ENCODE measurements at places on chromosomes 3 and 15. TPM values are rescaled to one million over a fixed set of nuclear protein-coding genes. Genes with fewer than 3 reads are reported as not detected.

DNA sequence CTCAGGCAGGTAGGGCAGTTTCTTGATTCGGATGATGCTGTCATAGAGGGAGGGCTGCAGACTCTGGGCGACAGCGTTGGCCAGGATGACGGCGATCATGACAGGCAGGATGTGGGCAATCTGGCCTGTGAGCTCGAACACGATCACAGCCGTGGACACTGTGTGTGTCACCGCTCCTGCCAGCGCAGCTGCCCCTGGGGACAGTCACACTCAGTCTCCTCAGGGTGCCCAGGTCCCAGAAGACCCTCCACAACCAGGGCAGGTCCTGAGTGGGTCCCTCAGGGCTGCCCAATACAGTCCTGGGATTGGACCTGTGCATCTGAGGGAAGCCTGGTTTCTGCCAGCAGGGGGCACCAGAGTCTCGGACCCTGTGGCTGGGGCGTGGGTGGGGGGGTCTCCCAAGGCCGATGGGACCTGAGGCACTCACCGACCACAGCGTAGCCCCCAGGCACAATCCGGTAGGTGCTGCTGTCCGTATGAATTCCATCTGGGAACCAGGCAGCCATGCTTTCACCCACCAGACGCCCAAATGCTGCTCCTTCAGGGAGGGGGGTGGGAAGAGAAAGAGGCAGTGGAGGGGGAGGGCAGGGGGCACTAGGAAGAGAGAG is 7.2 kb downstream of the CLCN2 start:
- DNase-seq: no peak

DNA sequence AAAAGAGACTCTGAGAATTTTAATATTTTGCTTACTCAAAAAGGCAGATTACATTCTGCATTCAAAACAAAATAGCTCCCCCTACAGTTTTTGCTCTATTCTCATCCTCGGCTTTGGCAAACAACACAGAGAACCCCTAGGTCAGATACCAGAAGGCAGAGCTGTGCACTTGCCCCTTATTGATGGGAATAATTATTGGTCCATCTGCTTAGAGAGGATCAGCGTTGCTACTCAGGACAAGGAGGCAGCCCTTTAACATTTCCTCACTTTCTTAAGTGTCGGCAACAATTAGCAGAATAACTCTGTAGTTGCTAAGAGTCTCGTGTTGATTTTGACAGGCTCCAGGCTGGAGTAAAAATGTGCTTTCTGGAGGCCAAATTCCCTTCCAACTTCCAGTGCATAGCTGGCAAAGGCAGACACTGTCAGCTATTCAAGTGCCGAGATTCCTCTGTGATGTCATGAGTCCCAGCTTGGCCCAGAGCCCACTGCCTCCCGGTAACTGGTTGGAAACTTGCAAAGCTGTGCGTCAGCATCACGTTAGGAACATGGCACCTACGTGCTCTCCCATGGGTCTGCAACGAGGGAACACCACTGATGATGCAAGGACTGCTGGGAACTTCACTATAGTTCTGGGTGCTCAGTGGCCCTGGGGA is 482.7 kb upstream of the ADAMTS9 start:
- no peak for DNase-seq

DNA sequence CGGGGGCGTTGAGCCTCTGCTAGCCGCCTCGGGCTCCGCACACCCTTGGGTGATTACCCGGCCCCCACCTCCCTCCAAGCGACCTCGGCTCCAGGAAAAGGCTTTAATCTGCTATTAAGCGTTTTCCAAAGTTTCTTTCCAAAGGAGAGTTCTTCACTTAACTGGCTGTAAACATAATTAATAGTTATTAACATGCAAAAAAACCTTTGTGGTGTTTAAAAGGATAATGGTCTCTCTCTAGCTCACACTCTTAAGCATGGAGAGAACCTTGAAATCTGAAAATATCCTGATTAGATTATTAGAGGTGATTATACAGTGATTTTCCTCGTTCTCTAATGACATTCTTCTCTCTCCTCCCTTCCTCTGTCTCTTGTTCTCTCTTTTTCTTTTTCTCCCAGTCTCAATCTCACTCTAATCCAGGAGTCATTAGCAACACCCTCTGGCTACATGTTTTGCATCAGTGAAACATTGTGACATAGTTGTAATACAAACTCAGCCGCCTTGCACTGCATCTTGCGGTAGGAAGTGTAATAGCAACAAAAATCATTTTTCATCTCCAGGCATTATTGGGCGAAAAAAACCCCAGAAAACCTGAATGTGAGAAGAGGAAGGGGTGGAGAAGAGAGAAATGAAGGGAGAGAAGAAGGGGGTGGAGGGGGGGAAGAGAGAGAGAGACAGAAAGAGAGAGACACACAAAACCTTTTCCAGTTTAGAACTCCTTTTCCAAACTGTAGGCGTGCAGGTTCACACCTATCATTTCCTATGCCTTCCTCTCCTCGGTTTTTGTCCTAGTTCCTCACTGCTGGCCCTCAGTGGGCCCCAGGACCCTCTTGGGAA is 24.4 kb downstream of the NR2F2 start:
- no peak for DNase-seq

GRCh38 chr3:136473716-136474326 is 223.7 kb downstream of the PCCB start:
- DNase-seq: no peak

DNA sequence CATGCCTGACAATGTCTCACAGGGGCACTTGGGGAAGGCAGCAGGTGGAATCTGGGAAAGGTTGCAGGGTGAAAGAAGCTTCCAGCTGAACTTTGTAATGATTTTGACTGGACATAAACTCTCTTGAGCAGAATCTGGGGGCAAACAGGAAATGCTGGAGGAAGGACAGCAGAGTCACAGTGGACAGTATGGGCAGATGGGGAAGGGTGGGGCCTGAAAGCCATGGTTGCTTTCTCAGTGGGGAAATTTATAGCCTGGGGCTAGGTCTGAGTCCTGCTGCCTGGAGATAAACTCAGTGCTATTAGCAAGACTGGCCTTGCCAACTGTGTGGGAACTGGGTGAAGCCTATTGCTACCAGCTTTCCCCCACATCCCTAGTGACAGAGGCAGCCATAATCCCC is 203.2 kb downstream of the OSBPL10 start:
- DNase-seq: no peak

GRCh38 chr3:113255100-113255853 is 43.9 kb downstream of the BOC start:
- DNase-seq: no peak

DNA sequence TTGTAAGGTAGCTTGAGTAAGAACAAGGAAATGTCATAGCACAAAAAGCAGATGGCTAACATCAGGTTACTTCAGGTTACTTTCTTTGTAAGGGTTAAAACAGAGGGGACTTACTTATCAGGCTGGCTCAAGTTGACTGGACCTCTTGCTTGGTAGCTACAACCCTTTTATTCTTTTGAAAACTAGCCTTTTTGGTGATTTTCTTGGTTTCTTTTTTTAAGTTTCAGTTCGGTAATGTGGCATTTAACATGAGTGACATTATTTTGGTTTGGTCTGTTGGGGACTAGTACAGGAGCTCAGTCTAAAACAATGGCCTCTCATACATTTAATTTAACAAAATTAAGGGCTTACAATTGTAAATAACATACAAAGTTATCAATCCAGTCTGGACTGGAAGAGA is 621.4 kb downstream of the OTOL1 start:
- no peak for DNase-seq

DNA sequence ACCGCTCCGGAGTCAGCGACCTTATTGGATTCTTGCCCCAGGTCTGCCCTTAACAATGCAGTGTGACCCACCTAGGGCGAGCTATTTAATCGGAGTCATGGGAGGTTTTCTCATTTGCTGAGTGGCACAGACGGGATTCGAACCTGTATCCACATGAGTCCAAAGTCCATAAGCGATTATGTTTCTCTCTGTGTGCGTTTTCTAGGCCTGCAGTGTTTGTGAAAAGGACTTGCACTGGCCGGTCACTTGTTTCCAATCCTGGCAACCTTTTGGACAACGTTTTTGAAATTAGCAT is 691 bp upstream of the HDGFL3 start:
- no peak for DNase-seq

GRCh38 chr3:80238152-80238551 is 470.4 kb upstream of the ROBO1 start:
- DNase-seq: no peak

GRCh38 chr3:43688245-43688650 is 2.5 kb upstream of the ABHD5 start:
- no peak for DNase-seq

DNA sequence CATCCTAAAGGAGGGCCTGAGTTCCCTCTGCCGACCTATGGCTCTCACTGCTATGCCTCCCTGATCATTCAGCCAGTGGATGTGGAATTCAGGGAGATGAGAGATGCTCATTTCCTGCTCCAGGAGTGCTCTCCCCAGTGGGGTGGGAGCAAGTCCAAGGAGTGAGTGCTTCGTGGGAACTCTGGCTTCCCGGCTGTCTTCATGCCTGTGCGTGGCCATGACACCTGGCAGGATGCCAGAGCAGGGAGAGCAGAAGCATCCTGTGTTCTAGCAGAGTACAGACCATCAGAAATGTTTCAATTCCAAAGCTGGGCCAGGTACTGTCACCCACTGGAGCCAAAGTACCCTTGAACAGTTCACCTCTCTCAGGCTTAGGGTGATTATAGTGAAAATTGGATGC is 45.1 kb downstream of the APH1B start:
- no peak for DNase-seq

GRCh38 chr15:63389902-63390670 is 8.4 kb upstream of the CA12 start:
- DNase-seq: no peak

DNA sequence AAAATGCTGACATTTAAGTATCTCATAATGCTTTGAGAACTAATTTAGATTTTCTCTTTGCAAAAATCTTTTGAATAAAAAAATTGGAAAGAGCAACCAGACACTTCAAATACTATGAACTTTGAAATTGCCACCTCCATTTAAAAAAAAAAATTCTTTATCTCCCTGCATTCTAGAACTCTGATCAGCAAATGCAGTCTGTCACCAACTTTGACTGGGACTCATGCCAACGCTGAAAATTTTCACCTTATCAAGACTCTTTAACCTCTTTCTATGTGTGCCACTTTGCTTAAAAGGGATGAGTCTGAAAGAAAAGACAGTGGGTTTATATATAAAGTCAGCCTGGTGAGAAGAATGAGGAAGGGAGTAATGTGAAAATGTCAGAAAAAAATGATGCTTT is 191.2 kb upstream of the ARPP21 start:
- DNase-seq: no peak

- no peak for DNase-seq
Observed at GRCh38 chr3:115638991-115639390, 15.7 kb downstream of the GAP43 start.

- no peak for DNase-seq
Observed at GRCh38 chr3:178193846-178194245, 342.4 kb upstream of the KCNMB2 start.

DNA sequence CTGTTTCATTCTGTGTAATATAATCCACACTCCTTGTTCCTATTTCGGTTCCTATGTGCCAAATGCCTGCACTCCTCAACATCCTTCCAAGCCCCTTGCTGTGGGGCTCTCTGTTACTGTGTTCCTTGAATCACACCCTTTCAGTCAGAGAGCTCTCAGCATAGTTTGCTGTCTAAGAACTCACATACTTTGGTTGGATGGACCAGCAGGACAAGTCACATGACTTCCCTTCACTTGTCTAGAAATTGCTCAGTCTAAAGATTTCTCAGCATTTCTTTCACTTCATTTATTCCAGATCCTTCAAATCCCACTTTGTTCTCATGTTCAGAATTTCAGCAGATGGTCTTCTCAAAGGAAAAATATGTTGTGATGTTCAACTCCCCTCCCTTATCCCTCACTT is 203.5 kb upstream of the PFN2 start:
- DNase-seq: no peak

DNA sequence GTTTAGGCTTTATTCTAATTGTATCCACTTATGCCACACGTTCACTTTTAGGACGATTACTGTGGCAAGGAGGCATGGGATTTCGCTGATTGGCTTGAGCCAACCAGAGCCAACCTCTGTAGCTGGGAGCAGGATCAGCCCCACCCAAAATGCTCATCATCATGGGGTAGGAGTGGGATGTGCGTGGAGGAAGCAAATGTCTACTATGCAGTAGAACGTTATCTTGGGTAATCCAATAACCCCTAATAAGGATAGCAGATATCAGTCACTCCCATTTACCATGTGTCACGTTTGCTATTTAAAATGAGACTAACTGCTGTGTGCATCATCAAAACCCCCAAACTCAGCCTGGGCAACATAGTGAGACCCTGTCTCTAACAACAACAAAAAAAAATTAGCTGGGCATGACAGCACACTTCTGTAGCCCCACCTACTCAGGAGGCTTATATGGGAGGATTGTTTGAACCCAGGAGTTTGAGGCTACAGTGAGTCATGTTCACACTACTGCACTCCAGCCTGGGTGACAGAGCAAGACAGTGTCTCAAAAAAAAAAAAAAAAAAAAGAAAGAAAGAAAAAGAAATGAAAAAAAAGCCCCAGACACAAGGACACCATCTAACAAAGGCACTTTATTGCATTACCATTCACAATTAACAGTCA is 17.8 kb upstream of the ITGB5 start:
- DNase-seq: no peak

GRCh38 chr3:31924610-31925270 is 56.3 kb downstream of the OSBPL10 start:
- no peak for DNase-seq

GRCh38 chr3:4306860-4307259 is 3.7 kb downstream of the SETMAR start:
- peak; percentile 13 for DNase-seq

DNA sequence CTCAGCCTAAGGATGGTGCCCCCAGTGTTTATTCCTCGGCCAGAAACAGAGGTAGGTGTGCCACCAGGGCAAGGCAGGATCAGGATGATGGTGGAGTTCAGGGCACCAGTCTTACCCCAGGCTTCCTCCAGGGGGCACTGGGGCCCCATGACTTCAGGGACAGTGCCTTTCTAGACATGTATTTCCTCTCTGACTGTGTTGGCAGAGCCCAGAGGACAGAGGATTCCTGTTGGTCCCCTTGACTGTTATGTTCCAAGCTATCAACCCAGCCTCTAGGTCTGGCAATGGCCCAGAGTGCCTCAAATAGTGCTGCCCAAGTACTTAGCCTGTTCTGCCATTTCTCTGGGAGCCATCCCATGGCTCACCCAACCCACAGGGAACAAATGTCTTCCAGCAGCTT is 2.8 kb downstream of the HEMK1 start:
- peak; percentile 44 for DNase-seq

Gene SCAANT1
- not detected for total RNA-seq

Gene DNAH1
- total RNA-seq: 3.3 TPM

Gene NPAP1
- under 0.01 TPM for total RNA-seq

Gene DPPA2
- total RNA-seq: 0.14 TPM

Gene TEX9
- 5.0 TPM for total RNA-seq

Gene XXYLT1
- total RNA-seq: 12.3 TPM

Gene CAMKV
- 0.14 TPM for total RNA-seq

Gene SLC38A3
- total RNA-seq: 0.05 TPM

Gene TBC1D23
- total RNA-seq: 26.0 TPM

Gene POLQ
- total RNA-seq: 7.9 TPM

Gene LDHAL6B
- not detected for total RNA-seq

Gene PP2D1
- not detected for total RNA-seq

Gene XYLB
- total RNA-seq: 2.2 TPM

Gene CCRL2
- total RNA-seq: 10.1 TPM

Gene P2RY14
- 8.2 TPM for total RNA-seq

All from thymus (tissue), 14 donors.